Caki2 (cell line): ENCODE measurements at places on chromosomes 6 and 20.

DNA sequence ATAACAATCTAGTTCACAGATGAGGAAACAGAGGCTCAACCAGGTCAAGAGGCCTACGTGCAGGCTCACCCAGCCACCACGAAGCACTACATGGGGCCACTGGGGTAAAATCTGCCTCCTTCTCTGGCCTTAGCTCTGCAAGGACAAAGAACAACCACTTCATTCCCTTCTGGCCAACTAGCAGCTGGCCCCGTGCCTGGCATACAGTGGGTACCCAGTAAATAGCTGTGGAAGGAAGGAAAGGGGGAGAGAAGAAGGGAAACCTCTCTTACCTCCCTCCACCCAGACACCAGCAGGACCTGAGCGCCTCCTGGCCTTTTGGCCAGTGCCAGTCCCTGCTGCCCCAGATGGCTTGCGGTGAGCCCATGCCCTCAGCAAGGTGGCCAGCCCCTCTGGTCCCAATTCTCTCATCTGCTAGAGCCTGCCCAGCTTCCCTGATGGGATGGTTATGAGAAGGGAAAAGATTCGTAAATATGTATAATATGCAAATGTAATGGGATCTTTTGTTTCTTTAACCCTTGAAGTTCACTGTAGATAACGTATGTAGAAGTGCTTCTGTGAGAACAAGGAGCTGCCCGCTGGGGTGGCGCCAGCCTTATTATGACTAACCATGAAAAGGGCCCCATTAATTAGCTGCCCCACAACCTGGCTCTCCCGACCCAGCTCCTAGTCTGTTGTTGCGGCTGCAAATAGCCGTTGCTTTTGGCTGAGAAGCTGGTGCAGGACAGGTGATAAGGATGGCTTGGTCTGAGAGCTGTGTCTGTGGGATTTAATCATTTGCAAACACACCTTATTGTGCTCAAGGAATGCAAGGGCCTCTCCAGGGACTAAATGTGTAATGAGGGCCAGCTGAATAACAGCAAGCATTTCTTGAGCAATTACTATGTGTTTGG, 62.0 kb downstream of the DLGAP4 start:
- DNase-seq, result no peak

DNA sequence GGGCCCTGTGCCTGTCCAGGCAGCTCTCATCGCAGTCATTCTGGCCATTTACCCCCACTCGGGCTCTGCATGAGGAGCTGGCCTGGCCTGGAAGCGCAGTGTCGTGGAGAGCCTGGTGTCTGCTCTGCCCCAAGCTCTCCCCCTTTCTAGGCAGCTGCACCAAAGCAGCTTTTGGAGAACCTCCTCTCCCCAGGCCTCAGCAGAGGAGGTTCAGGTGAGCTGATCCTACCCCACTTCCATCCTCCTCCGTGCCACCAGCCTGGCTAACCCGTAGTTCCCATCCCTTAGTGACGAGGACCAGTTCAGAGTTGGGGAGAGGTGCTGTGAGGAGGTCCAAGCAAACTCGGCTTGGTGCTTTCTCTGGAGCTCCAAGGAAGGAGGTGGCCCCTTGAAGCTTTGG, 30.5 kb upstream of the PHACTR3 start:
- no peak for DNase-seq

DNA sequence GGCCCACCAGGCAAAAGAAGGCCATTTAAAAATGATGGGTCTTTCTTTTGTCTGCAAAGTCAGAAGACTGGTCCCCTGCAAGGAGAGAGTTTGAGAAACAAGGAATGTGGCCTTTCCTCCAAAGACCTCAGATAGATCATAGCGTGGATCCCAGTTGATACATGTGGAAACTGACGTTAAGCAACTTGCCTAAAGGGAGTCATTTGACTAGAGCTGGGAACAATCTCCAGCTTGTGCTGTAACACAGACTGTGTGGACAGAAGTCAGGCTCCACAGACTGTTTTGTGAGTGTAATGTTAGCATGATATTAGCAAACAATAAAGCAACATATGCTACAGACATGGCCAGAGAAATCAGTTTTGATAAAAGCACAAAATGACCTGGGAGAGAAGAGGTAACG, 140.4 kb upstream of the CITED2 start:
- no peak for DNase-seq

DNA sequence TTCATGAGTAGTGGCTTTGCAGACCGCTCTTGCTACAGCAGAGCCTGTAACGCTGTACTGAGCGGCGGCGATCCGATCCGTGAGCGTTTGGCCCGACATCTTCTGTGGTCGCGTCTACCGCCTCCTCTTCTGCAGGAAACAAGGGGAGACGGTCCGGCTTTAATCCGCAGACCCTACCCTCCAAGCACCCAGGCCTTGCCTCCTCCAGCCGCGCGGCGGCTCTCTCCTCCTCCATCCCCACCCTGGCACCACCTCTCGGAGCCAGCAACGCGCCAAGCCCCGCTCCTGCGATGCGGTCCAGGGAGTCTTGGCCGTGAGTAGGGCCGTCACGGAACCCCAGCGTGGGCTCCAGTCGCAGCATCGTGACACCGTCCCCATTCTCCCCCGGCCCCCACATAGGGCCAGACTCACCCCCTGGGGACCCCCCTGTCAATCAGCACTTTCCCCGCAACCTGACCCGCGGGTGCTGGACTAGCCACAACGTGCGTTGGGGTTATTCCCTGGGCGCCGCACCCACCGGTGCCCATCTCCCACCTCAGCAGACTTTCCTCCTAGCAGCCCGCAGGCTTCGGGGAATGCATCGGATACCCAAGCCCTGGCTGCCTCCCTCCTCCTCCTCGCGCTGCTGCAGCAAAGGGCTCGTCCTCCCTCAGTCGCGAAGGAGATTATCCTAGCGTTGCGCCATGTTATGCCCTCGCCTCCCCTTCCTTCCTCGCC, 914 bp downstream of the SNAP91 start:
- DNase-seq, result no peak

DNA sequence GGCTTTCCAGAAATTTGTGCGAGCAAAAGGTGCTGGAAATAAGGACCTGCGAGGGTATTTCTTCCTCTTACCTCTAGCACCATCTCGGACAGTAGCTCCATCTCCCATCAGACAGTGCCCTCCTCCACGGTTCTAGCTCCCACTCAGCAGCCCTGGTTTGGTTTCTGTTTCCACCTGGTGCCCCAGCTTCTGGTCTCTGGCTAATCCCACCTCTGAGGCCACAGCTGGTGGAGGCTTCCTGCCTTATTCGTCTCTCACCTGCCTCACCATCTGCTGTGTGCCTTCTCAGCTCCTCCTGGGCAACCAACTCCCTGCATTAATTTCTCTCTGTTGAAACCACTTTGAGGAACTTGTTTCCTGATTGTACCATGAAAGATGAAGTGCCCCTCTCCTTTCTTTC, 162.4 kb upstream of the CDYL start:
- no peak for DNase-seq

GRCh38 chr20:42085366-42085765, 467.2 kb upstream of the CHD6 start:
- DNase-seq, result no peak

GRCh38 chr20:4061987-4062386, 46.6 kb upstream of the RNF24 start:
- no peak for DNase-seq

DNA sequence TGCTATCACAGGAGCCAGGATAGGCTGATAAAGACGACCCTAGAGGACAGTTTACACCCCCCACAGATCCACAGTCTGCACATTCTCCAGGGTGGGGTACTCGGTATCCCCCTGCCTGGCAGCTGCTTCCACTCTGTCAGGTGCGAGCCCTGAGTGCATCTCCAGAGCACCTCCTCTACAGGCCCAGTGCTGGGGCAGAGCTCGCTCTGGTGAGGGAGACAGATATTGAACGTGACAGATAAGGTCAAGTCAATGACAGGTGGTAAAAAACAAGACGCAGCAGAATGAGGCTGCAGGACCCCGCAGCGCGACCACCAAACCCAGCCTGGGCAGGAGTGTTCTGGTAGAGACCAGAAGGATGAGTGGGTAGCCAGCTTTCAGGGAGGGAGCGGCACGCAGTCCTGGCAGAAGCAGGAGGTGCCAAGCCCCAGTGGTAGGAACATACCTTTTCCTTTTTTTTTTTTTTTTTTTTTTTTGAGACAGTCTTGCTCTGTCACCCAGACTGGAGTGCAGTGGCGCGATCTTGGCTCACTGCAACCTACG, 12.4 kb upstream of the MYL9 start:
- DNase-seq, result no peak

DNA sequence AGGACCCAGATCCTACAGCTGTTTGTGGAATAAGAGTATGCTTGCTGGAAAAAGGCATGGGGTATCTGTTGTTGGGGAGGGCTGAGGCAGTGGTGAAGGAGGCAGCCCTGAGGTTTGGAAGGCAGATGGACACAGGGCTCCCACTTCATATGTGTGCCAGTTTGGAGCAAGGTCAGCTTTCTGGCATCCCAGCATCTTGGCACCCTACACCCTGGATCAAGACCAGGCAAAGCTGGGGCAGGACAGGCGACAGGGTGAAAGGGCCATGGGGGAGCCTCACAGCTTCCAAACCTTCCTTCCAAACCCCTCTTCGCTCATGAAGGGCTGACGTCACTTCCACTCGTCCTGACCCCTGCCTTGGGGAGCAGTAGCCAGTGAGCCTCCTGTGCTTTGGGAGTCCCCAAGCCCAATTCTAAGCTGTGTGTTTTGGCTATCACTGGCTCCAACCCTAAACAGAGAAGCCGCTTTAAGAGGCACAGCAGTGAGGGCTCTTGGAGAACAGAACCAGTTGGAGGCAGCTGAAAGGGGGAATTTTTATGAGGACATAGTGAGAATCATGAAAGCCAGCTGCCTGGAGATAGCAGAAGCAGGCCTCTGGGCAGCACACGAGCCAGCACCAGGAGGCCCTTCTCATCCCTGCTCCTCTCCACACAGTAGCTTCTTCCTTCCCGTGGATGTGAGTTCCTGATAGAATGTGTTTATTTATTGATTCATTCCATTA, 448.6 kb upstream of the CDH4 start:
- no peak for DNase-seq

DNA sequence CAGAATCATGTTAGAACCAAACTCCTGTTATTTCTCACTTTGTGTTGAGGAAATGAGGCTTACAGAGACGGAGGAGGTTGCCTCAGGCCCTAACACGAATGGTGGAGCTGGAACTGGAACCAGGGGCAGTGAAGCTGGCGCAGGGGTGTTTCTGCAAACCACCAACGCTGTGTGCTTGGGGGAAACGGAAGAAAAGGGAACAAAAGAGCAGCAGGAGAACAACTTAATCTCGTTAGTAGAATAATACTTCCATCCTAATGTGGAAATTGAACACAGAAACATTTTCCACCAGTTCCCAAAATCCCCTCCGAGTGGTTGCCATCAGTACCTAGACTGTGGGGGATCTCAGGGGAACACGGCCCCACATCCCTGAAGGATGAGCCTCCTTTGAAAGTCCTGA, 103.4 kb upstream of the FRMD1 start:
- DNase-seq, result no peak

DNA sequence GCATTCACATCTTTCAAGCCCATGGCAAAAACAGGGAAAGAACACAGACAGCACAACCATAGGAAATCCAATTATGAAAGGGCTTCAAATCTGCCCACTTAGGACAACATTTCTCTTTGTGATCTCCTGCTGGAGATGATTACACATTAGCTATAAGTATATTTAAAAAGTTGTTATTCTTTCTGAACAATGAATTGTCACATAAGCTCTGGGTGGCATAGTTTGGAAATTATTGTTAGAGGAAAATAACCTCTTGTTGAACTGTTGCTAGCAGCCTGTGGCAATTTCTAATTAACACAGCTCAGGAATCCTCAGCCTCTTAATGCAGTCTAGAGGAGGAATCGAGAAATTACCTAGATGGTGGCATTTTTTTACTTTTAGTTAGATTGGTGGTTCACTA, 54.9 kb downstream of the BCAS1 start:
- DNase-seq, result peak; percentile 10

GRCh38 chr6:150004101-150004782, 21.1 kb downstream of the RAET1L start:
- DNase-seq, result no peak
